ENCODE measurements at places on chromosomes 5 and 9.

GRCh38 chr5:43068037-43068436 is 27.9 kb upstream of the ANXA2R start:
- peak; percentile 26 for DNase-seq

DNA sequence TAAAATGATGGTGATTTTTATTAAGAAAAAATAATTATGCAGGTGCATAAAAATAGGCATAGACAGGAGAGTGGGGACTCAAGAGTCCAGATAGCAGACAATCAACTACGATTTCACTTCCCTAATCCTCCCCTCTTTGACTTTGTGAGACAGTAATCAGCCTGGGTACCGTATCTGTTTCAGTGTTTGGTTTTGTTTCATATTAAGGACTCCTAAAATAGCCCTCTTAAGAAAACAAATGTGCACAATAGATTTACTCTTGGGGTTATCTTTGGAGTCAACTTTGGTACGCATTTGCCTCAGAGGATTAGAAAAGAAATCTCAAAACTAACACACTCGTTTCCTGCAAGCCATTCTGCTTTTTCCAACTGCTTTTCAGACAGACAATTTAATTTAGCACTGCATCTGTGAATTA is 96.3 kb downstream of the ZNF608 start:
- no peak for DNase-seq

GRCh38 chr9:81777482-81777881 is 88.1 kb upstream of the TLE1 start:
- no peak for DNase-seq

DNA sequence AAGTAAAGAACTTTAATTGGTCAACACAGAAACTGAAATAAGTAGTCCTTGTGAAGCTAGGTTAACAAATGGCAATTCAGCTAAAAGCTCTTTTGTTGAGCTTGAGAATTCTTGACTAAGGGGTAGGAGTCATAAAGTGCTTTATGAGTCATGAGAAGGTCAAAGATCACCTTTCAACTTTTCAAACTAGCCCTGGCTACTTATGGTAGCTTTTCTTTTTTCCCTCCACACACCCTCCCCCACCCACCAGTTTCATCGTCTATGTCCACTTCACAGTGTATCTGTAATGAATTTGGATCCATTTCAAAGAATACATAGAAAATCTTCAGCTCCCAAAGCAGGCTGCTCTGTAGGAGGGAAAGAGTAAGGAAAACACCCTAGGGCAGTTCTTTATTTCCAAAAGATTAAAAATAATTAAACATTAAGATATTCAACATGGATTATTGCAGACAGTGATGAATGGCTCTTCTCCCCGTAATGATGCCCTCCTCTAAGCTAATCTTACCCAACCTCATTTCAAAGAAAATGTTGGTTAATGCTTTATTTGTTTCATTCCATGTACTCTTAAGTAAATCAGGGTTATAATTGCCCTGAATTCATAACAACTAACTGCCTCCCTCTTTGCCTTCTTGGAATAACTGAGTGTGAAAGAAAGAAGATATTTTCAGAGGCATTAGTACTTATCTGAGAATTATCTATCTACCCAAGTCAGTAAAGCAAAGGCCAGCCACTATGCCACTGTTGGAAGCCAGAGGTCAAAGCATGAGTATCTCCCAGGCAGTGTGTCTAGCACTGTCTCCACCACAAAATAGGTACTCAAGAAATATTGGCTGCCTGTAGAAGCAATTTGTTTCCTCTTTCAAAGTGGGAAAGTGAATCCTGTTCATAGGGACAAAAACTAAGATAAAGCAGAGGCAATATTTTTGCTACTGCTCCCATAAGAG is 290.6 kb downstream of the PIK3R1 start:
- no peak for DNase-seq

DNA sequence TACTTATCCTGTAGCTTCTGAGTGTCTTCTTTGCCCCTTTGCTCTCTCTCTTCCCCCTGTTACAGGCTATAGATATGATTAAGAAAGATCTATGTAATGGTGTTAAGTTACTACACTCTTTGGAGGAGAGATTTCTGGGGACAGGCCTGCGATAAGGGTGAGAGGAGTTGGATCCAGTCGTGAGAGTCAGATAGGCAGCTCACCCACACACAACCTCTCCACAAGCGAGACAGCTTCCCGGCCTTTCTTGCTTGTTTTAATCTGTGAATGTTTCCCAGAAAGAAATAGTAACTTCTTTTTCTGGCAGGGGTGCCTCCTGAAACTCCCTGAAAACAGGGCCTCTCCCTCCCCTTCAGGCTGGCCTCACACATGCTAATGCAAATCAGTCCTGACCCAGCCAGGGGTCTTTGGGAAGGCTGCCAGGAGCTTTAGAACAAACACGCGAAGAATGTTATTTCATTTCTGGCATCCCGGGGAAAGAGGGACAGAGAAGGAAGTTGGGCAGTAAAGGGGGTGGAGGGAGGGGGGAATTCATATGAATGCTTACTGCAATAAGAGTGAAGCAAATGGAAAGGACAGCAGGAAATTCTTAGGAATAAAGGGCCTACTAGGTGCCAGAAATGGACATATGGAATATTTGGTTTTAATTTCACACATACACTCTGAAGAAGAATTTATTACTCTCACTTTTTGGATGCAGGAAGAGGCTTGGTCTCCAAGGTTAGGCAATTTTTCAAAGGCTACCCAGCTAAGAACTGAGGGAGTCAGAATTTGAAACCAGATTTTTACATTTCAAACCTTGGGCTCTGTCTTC is 215.8 kb upstream of the TRIM32 start:
- DNase-seq = no peak

GRCh38 chr5:57896576-57896975 is 414.0 kb upstream of the ACTBL2 start:
- no peak for DNase-seq

DNA sequence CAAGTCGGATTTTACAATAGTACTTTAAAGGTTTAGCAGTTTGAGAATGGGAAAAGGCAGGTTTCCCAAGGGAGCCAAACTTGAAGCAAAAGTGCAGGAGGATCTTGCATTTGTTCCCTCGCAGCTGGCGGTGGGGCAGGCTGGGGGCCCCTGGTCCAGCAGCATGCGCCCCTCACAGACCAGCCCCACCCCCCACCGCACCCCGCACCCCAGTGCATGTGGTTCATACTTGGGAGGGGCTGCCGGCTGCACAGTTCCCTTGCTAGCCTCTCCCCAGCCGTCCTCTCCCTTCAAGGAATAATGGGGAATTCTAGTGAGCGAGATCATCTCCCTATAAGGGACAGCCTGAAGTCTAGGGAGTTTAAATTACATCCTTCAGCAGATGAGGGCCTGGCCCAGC is 273.1 kb upstream of the IRX2 start:
- no peak for DNase-seq

DNA sequence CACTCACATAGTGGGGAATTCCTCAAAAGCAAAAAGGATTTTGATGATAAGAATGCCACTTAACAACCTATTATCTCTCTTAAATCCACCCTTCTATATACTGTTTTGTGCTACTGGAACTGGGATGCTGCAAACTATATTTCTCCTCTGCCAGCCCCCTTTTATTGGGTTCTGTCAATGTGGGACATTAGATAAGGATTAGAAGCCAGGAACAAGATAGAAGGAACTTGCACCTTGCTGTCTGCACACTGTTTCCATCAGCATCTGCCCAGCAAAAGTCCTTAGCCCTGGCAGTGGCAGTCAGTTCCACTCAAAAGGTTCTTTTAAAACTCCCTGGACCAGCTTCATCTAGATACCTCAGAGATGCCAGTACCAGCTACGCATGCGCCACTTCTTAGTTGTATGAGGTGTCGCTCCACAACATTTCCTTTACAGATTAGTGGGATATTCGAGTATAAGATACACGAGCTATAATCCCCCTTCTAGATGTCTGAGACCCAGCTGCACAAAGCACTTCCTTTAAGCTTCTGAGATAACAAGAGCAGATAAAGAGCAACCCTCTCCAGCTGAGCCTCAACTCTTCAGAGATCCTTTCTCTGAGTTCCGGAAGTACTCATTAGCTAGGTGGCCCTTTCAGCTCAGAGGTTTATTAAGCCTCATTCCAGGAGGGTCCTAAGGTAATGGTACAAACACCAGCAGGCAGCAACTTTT is 45.3 kb downstream of the CERT1 start:
- DNase-seq = peak; percentile 31

Data from thymus (tissue), 14 donors.